ENCODE measurements at places on chromosomes 12 and 14.

DNA sequence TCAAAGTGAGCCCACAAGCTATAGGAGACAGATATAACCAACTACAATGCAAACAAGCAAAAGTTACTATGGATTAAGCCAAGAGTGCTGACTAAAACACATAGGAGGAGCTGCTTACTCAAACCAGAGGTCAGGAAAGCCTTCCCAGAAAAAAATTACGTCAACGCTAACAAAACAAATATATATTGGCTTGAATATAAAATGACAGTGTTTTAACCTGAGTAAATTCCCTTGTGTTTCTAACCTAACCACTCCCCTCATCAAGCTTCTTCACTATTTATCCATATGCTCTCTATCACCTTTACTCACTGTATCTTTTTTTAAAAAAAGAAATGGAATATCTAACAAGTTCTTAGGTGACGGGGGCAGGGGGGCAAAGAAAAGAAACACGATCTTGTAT is 115.9 kb downstream of the MED13L start:
- DNase-seq: no peak

DNA sequence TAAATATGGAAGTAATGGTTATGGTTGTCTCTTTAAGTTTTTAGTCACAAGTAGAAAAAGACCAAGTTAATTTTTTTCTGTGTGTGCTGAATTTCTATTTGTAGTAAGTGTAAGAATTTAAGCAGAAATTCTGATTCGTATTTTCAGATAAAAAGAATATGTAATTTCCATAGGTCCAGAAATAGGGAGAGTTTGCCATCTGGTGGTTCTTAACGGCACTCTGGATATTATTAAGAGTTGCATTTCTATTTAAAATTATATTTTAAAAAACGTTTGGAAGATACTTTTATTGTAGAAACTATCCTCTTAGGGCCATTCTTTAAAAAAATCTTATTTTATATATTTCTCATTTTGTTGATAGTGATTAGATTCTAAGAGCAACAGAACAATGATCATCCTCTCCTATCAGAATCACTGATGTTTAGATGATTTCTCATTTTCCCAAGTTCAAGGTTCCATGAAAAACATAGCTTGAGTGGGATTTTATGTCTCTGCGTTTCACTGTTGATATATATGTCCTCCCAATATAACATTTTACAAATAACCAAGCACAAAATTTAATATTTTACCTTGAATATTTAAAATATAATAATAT is 88.3 kb downstream of the LRRK2 start:
- DNase-seq: no peak

DNA sequence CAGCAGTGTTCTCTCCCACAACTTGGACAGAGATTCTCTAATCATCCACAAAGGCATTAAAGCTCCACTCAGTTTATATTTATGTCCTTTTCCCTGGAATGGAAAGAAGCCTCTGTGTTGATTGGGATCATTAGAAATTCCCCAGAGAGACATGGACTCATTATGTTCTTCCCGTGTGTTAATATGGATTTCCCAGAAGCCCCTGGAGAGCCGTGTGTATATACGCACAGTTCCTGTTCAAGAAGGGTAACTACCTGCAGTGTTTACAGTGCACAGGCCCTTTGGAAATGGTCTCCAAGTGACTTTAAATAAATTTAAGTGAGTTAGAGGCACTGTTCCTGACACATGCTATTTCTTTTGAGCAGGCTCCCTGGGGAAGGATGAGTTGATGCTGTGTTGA is 428.0 kb upstream of the TMTC1 start:
- DNase-seq: no peak

GRCh38 chr12:121765573-121765972 is 27.9 kb downstream of the RHOF start:
- DNase-seq: no peak

- no peak for DNase-seq
Measured at GRCh38 chr12:63098851-63099250, 52.1 kb downstream of the AVPR1A start.

- no peak for DNase-seq
Measured at GRCh38 chr12:19144985-19145384, 15.5 kb downstream of the PLEKHA5 start.

- DNase-seq: no peak
Measured at GRCh38 chr12:13023811-13024530, 20.2 kb upstream of the FAM234B start.

GRCh38 chr12:45601390-45601789 is 128.1 kb upstream of the ARID2 start:
- no peak for DNase-seq

- DNase-seq: no peak
Measured at GRCh38 chr12:113019025-113019424, 37.5 kb upstream of the DTX1 start.

DNA sequence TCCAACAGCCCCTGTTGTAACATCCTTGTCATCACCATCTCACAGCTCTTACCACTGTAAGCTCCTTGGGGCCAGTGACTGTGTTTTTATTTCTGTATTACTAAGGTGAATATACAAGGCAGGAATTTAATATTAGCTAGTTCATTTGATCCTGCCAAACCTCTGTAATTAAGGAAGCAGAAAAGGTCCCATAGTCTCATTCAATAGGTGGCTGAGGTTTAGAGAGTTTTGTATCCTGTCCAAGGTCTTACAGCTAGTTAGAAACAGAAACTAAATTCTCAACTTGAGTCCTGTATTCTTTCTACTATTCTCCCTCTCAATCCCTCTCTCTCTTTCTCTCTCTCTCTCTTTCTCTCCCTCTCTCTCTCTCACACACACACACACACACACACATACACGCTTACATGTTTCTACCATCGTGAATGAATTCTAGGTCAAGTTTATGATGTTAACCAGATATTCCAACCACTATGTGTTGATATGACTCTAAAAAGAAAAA is 543 bp upstream of the GLIPR1 start:
- no peak for DNase-seq

- DNase-seq: no peak
Measured at GRCh38 chr14:80231702-80232101, 20.4 kb upstream of the DIO2 start.

DNA sequence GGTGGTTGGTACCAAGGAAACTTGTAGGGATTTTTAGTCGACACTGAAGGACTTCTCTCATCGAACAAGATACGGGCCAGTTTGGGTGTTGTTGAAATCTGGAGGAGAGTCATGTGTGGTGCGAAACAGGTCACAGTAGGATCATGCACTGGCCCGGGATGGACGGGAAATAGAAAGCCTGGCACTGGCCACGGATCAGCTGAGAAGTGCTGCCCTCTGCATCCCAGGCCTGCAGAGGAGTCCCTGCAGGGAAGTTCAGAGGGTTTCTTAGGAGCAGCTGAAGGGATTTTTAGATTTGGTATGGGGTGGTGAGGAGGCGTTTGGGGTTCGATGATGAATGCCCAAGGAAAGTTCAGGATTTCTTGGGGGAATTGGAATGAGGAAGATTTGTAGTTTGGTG is 63.1 kb downstream of the TSPAN9 start:
- DNase-seq: no peak

DNA sequence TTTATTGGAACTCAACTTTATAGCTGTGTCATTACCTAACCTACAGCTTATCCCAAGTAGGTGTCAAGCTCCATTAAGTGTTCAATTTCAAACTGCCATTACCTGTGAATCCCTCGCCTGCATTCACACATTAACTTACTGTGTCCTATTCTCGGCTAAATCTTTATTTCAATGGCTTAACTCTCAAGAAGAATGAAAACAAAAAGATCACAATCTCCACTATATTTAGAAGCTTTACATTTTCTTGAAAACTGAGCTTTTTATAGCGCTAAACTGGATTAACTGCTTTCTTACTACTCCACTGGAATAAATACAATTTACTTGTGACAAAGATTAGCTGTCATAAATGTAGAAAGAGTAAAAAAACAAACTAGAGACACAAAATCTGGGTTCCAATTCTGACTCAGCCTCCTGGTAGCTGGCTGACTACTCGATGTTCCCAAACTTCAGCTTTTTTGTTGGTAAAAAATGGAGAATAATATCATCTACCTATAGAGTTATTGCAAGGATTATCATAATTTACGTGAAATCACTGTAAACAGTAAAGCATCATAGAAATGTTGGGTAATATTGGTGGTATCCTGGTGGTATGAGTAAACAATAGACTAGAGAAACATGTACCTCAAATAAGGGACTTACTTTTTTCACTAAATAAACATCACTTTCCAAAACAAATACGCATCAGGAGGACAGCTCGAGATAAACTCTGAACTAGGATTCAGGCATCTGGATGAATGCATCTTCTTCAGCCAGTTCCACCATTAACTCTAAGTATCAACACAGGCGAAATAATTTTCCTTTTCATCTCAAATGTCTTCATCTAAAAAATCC is 1.7 kb downstream of the RALGAPA1 start:
- DNase-seq: no peak

Measured in colonic mucosa (tissue), 4 donors.